Stimulated activated CD8-positive, alpha-beta memory T cell treated with anti-CD3 and anti-CD28 coated beads, Interleukin-4, amount 100 ng/mL, for 24 hours (primary cell): ENCODE measurements at places on chromosomes 7 and 10.

- DNase-seq: no peak
These were observed 41.3 kb downstream of the CUX1 start for GRCh38 chr7:101858437-101859385.

GRCh38 chr7:24980534-24981170 lies 674 bp upstream of the OSBPL3 start:
- no peak for DNase-seq

- DNase-seq: no peak
These were observed 120.9 kb upstream of the ZNF804B start for GRCh38 chr7:88638583-88638982.

DNA sequence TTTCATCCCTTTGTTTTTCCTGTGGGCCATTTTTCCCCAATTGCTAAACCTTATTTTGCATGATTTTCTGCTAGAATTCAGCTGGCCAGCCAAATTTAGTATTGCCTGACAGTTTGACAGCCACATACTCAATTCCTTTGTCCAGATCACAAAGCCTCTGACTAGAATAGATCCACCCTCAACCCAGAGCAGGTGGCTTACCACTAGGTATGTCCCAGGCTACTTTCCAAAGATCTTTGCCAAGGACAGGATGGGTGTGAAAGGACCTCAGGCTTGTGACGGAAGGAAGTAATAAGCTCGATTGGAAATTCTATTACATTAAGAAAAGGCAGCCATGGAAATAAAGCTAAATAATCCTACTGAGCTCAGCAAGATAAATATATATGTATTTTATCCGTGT lies 50.6 kb upstream of the AGK start:
- DNase-seq: no peak

DNA sequence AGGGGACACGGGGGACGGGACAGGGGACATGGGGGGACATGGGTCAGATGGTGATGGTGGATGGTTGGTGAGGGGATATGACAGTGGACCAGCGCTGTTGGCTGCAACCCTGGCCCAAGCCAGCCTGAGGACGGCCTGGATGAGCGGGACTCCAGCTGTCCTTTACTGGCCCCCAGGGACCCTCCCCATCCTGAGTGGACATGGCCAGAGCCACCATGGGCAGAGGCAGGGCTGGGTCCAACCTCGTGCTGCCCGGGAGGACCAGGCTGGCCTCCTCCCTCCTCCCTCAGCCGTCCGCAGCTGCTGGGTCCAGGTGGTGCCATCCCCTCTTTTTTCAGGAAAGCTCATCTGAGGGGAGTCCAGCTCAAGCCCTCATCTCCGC lies 30.4 kb downstream of the GET4 start:
- no peak for DNase-seq
